Hepatocyte (in vitro differentiated cells): ENCODE measurements at places on chromosomes 12 and 14. TPM values are rescaled to one million over a fixed set of nuclear protein-coding genes. Genes with fewer than 3 reads are reported as not detected.

DNA sequence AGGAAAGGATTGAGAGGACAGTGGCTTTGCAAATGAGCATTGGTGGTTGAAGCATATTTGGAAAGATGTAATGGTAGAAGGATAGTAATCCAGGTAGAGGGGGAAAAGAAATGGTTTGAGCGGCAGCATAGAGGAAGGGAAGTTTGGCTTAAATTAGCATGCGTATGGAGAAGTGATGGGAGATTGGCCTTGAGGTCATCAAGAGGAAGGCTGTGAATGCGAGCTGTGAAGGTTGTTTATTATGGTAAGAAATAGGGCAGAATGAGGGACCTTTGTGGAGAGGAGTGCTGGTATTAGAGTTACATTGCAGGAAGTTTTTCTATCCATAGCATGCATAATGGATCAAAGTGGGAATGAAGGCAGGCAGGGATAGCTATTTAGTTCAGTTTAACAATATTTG, 162.1 kb downstream of the TMTC2 start:
- H3K27me3 ChIP-seq, result no peaks in the 10 kb centered on the region
- DNase-seq, result no peak
- H3K4me1 ChIP-seq, result no peaks in the 10 kb centered on the region
- no peaks in the 10 kb centered on the region for H3K36me3 ChIP-seq
- H3K27ac ChIP-seq, result no peak overlapping the region

GRCh38 chr12:116337312-116337711, 59.8 kb upstream of the MED13L start:
- no peak for DNase-seq
- no peak overlapping the region for H3K27ac ChIP-seq
- H3K36me3 ChIP-seq, result no peaks in the 10 kb centered on the region
- H3K4me3 ChIP-seq, result no peak overlapping the region
- no peaks in the 10 kb centered on the region for H3K4me1 ChIP-seq

DNA sequence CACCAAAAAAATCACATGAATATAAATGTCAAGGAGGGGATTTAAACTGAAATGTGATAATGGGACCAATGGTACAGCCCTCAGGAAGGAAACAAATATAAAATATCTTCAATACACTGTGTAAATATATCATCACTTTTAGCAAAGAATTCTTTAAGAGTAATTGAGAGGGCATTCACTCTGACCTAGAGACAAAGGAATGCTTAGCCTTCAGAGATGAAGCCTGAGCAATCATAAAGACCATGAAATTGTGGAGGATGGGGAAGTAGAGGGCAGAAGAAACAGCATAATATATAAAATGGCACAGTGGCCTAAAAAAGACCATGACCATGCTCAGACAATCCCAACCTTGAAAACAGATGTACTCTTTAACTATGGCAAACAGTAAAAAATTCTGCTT, 20.4 kb downstream of the YAF2 start:
- no peak overlapping the region for H3K27ac ChIP-seq
- H3K36me3 ChIP-seq, result no peaks in the 10 kb centered on the region

GRCh38 chr12:9342614-9343353, 134.6 kb upstream of the PZP start:
- H3K27ac ChIP-seq, result no peak overlapping the region
- H3K27me3 ChIP-seq, result no peaks in the 10 kb centered on the region
- H3K4me3 ChIP-seq, result no peak overlapping the region
- no peaks in the 10 kb centered on the region for H3K4me1 ChIP-seq
- DNase-seq, result no peak

DNA sequence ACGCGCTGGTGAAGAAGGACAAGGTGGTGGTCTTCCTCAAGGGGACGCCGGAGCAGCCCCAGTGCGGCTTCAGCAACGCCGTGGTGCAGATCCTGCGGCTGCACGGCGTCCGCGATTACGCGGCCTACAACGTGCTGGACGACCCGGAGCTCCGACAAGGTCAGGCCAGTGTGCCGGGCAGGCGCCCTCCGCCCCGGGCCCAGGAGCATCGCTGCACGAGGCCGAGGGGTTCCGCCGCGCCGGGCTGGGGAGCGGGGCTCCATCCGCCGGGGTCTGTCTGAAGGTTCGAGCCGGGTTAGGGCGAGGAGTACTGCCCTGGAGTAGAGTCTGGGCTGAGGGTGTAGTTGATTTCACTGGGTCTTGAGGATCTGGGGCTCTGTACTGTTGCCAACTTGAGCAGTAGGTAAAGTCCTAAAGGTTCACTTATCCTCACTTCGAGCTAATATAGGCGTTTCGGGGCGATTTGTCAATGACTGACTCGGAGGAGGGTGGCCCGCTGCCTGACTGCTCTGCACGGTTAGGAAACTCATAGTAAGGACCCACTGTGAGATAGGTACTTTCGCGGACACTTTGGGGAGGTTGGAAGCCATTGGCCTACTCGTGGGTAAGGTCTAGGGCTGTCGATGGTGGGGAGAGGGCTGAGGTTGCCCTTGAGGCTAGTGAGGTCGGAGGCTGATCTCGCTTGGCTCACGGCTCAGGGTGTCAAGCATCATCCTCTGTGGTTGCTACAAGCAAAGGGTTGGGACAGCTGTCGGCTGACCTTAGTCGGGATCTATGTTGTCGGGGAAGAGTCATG, 574 bp downstream of the GLRX5 start:
- peaks cover 49% of the 10 kb centered on the region for H3K4me1 ChIP-seq
- H3K36me3 ChIP-seq, result no peaks in the 10 kb centered on the region
- H3K27ac ChIP-seq, result peak overlapping the region; percentile 53
- H3K27me3 ChIP-seq, result no peaks in the 10 kb centered on the region
- peak overlapping the region; percentile 41 for H3K4me3 ChIP-seq

DNA sequence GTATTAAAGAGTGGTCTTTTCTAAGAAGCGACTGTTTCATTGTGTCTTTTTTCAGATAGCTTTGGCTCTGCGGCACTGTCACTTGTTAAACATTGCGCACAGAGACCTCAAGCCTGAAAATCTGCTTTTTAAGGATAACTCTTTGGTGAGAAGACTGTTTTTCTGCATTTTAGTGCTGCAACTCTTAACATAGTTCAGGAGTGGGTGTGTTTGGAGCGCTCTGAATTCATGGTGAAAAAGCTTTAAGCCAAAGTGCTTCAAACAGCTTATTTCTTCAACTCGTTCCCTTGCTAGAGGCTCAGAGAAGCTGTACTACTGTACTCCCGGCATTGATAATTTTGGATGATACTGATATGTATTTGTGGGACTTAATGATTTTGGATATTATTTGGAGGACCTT, 28.2 kb downstream of the MAPKAPK5 start:
- no peak overlapping the region for H3K4me3 ChIP-seq
- no peaks in the 10 kb centered on the region for H3K4me1 ChIP-seq
- H3K27ac ChIP-seq, result no peak overlapping the region
- H3K27me3 ChIP-seq, result no peaks in the 10 kb centered on the region
- no peak for DNase-seq

GRCh38 chr12:127083008-127083949, 1183.7 kb upstream of the TMEM132C start:
- peak; percentile 72 for DNase-seq
- no peaks in the 10 kb centered on the region for H3K27me3 ChIP-seq
- H3K27ac ChIP-seq, result peak overlapping the region; percentile 13
- H3K36me3 ChIP-seq, result no peaks in the 10 kb centered on the region
- peak overlapping the region; percentile 9 for H3K4me3 ChIP-seq

GRCh38 chr12:93624595-93625294, 52.3 kb downstream of the SOCS2 start:
- no peaks in the 10 kb centered on the region for H3K36me3 ChIP-seq
- peak; percentile 46 for DNase-seq
- no peaks in the 10 kb centered on the region for H3K27me3 ChIP-seq
- peak overlapping the region; percentile 48 for H3K27ac ChIP-seq
- H3K4me3 ChIP-seq, result no peak overlapping the region

- H3K36me3 ChIP-seq, result no peaks in the 10 kb centered on the region
- H3K27ac ChIP-seq, result no peak overlapping the region
- DNase-seq, result no peak
- peaks cover 11% of the 10 kb centered on the region for H3K4me1 ChIP-seq
Observed at GRCh38 chr12:49126852-49127763, 4.1 kb downstream of the TUBA1B start.

DNA sequence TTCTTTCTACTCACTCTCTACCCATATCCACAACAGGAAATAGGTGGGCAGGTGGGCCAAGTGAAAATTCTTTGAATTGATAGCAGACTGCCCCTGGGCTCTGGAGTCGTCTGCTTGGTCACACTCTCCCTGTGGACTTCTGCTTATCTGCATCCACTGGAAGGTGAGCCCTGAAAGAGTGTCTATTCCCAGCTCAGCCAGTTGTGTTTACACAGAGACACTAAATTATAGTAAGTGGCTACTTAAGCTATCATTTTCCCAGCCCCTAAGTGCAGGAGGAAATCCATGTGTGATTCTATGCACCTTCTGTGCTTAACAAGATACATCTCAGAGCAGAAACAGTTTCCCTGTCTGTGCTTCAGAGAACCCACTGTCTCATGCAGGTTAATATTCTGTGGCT, 338.4 kb downstream of the FUT8 start:
- peaks cover 6% of the 10 kb centered on the region for H3K4me1 ChIP-seq
- no peaks in the 10 kb centered on the region for H3K36me3 ChIP-seq
- H3K4me3 ChIP-seq, result no peak overlapping the region

- no peaks in the 10 kb centered on the region for H3K36me3 ChIP-seq
- H3K27me3 ChIP-seq, result no peaks in the 10 kb centered on the region
- no peak overlapping the region for H3K27ac ChIP-seq
- no peak overlapping the region for H3K4me3 ChIP-seq
- H3K4me1 ChIP-seq, result peaks cover 11% of the 10 kb centered on the region
Observed at GRCh38 chr14:100062590-100062989, 2.6 kb upstream of the EVL start.

DNA sequence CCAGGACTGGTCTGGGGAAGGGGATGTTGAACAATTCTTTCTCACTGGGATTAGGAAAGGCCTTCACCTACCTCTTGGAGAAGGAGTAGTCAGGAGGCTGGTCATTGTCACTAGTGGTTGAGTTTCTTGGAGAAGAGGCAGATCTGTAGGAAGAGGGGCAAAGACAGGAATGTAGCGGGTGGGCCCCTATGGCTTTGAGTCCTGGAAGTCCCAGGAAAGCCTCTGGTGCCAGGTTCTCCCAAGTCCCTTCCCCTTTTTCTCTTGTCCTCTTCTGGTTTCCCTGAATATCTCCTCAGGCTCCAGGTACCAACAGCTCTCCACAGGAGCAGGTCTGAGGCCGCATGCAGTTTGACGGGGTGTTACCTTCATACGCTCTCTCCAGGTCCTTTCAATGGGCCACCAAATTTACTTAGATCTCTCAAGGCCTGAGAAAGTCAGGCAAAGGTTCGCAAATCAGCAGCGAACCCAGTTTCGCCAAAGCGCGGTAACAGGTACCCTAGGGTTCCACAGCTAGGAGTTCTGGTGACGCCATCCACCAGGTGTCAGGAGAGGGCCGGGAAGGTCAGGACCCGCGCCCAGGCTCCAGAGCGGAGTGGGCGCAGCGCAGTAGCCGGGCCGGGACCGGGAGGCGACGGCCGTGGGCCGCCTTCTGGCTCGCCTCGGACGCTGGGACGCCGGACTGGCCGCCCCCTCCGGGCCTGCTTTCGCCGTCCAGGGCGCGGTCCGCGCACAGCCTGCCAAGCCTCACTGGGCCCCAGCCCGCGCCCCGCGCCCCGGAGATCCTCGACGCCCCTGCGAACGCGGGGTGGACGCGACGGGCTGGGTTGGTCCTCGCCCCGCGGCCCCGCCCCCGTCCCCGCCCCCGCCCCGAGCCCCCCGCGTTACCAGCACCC, 795 bp downstream of the SMAGP start:
- H3K4me1 ChIP-seq, result no peaks in the 10 kb centered on the region
- peak overlapping the region; percentile 95 for H3K27ac ChIP-seq
- peak overlapping the region; percentile 48 for H3K4me3 ChIP-seq
- no peaks in the 10 kb centered on the region for H3K36me3 ChIP-seq

DNA sequence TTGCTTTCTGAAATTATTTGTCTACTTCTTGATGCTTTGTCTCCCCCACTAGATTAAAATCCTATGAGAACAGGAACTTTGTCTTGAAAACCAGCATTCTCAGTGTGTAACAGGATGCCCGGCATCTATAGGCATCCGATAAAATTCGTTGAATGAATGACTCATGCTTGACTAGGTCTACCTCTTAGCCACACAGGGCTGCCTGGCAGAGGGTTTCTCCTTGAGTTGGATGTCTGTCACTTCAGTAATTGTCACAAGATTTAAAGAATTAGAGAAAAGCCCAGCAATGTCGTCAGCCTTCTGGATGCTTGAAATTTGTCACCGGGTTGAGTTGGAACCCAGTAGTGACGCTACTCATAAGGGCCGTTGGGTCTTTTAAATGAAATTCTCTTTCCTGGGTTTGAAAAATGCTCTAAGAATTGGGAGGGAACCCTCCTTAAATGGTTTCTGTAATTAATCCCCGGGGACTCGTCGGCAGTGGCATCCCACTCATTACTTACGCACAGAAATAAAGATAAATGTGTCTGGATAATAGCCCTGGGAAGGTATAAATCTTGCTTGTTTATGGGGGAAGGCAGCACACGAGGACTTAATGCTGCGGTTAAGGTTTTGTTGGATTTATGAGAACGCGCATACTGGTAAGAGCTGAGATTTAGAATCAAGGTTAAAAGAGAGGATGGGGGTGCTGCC, 194.1 kb downstream of the AACS start:
- H3K36me3 ChIP-seq, result no peaks in the 10 kb centered on the region
- H3K4me1 ChIP-seq, result no peaks in the 10 kb centered on the region
- peaks cover 6% of the 10 kb centered on the region for H3K27me3 ChIP-seq
- no peak overlapping the region for H3K4me3 ChIP-seq

DNA sequence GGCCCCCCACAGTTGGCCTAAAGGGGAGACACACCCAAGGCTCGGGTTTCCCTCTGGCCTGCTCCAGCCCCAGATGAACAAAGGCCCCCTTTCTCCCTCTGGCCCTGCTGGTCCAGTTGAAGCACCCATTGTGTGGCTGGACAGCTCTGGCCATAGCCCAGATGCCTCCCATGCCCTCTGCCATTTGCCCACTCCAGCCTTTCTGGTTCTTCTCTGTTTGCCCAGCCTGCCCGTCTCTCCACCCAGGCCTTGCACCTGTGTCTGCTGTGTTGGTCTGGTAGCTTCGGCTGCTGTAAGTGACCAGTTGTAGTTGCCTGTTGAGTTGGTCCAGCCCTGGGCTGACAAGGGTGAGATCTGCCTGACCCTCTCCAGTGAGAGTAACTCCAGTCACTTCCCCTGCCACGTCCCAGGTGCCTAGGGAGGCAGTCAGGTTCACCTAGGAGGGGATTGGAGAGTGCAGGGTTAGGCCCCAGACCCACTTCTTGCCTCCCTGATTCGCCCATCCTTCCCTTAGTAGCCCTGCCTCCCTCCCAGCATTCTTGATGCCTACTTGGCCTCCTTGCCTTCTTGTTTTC, 3.0 kb downstream of the B4GALNT1 start:
- H3K36me3 ChIP-seq, result no peaks in the 10 kb centered on the region
- H3K27ac ChIP-seq, result no peak overlapping the region
- peaks cover 96% of the 10 kb centered on the region for H3K27me3 ChIP-seq
- no peak overlapping the region for H3K4me3 ChIP-seq
- peaks cover 6% of the 10 kb centered on the region for H3K4me1 ChIP-seq

DNA sequence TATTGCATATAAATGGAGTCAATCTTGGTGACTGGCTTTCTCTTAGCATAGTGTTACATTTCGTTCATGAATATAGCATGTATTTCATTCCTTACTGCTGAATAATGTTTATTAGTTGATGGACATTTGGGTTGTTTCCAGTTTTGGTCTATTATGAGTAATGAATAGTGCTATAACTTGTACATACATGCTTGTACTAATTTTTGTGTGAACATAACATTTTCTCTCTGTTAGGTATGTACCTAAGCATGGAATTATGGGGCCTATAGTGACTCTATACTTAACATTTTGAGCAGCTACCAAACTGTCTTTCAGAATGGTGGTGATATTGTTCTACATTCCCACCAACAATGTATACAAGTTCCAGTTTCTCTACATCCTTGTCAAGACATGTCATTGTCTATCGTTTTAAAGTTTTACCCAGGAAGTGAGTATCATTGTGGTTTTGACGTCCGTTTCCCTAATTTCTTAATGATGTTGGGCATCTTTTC, 23.1 kb downstream of the ATP2A2 start:
- no peaks in the 10 kb centered on the region for H3K27me3 ChIP-seq
- H3K4me1 ChIP-seq, result no peaks in the 10 kb centered on the region
- no peak overlapping the region for H3K4me3 ChIP-seq
- H3K27ac ChIP-seq, result no peak overlapping the region
- no peaks in the 10 kb centered on the region for H3K36me3 ChIP-seq

The REP15 gene
- total RNA-seq, result 1.6 and 4.7 TPM in 2 replicates

The RDH5 gene
- 36.2 and 48.7 TPM in 2 replicates for total RNA-seq
